Osteoblast (primary cell): ENCODE measurements at places on chromosomes 13 and 19.
A peak's percentile ranks its signal among the peaks of the same experiment; 100 is the strongest.

GRCh38 chr19:47610902-47611301 lies 2.0 kb downstream of the BICRA start:
- peak overlapping the region; percentile 99 for H3K4me3 ChIP-seq
- peak overlapping the region; percentile 69 for H3K27ac ChIP-seq
- no peak for DNase-seq
- H3K27me3 ChIP-seq: no peaks in the 10 kb centered on the region
- H3K36me3 ChIP-seq: peaks cover 4% of the 10 kb centered on the region

GRCh38 chr13:24505756-24506155 lies 6.8 kb downstream of the PARP4 start:
- peaks cover 26% of the 10 kb centered on the region for H3K4me1 ChIP-seq
- no peaks in the 10 kb centered on the region for H3K27me3 ChIP-seq
- peaks cover 17% of the 10 kb centered on the region for H3K36me3 ChIP-seq
- DNase-seq: no peak

DNA sequence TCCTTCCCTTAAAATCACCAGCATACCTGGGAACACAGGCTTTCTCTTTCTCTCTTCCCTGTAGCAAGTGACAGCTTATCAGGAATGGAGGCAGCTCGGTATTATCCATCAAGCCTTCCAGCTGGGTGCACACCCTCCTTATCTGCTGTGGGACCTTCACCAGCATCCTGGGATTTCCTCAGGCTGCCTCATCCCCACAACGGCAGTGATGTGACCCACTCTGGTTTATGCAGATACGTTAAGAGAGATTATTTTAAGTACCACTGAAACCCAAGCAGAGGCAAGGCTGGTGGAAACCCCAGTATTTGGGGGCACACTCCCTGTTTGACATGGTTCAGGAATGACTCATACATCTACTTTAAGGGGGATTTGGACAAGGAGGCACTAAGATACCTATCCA lies 192.1 kb downstream of the TM9SF2 start:
- H3K27ac ChIP-seq: no peak overlapping the region
- no peaks in the 10 kb centered on the region for H3K36me3 ChIP-seq
- no peak overlapping the region for H3K4me3 ChIP-seq
- DNase-seq: peak; percentile 53
- H3K27me3 ChIP-seq: peaks cover 15% of the 10 kb centered on the region

- peak overlapping the region; percentile 77 for H3K4me3 ChIP-seq
- no peak overlapping the region for H3K27ac ChIP-seq
- no peaks in the 10 kb centered on the region for H3K36me3 ChIP-seq
- DNase-seq: peak; percentile 87
- H3K4me1 ChIP-seq: peaks cover 3% of the 10 kb centered on the region
Measured at GRCh38 chr13:31846961-31847752, 107.8 kb downstream of the RXFP2 start.

GRCh38 chr13:71218960-71219359 lies 648.0 kb downstream of the DACH1 start:
- DNase-seq: no peak
- H3K27ac ChIP-seq: no peak overlapping the region
- H3K4me3 ChIP-seq: no peak overlapping the region

DNA sequence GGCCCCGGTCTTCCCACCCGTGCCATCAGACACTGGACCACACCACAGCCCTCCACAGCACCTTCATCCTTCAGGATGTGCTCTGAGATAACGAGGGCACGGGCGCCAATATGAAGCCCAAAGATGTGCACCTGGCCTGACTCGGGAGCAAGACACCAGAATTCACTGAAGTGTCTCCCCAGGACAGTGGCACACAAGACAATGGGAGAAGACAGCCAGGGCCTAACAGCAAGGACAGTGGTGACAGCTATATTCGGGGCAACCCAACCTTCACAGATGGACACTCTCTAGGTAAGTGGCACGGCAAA lies 7.2 kb downstream of the DDX39A start:
- H3K27me3 ChIP-seq: no peaks in the 10 kb centered on the region
- DNase-seq: no peak
- peaks cover 16% of the 10 kb centered on the region for H3K4me1 ChIP-seq

DNA sequence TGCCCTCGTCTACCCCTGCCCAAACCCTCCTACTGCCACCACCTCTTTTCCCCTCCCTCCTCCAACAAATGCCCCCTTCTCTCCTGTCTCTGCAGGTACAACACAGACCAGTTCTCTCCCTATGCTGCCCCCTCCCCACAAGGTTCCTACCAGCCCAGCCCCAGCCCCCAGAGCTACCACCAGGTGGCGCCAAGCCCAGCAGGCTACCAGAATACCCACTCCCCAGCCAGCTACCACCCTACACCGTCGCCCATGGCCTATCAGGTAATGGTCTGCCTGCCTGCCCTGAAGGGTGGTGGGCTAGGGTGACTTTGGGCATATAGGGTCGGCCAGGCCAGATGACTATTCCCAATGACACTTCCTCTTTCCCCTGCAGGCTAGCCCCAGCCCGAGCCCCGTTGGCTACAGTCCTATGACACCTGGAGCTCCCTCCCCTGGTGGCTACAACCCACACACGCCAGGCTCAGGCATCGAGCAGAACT lies 6.5 kb upstream of the TIMM50 start:
- no peaks in the 10 kb centered on the region for H3K27me3 ChIP-seq
- peaks cover 67% of the 10 kb centered on the region for H3K36me3 ChIP-seq
- no peak overlapping the region for H3K27ac ChIP-seq
- DNase-seq: peak; percentile 91
- no peaks in the 10 kb centered on the region for H3K4me1 ChIP-seq

DNA sequence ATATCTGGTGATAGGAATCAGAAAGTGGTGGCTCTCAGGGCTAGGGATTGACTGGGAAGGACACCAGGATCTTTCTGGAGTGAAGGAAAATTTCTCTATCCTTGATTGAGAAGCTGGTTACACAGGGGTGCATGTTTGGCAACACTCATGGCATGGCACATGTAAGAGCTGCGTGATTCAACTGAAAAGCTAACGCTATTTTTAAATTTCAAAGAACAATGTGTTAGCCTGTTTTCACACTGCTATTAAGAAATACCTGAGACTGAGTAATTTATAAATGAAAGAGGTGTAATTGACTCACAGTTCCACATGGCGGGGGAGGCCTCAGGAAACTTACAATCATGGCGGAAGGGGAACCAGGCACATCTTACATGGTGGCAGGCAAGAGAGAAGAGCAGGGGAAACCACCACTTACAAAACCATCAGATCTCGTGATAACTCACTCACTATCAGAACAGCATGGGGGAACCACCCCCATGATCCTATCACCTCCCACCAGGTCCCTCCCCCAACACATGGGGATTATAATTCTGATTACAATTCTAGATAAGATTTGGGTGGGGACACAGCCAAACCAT lies 7.4 kb downstream of the SIGLEC8 start:
- H3K27ac ChIP-seq: no peak overlapping the region
- no peak for DNase-seq
- H3K4me1 ChIP-seq: no peaks in the 10 kb centered on the region
- no peak overlapping the region for H3K4me3 ChIP-seq
- H3K27me3 ChIP-seq: no peaks in the 10 kb centered on the region

DNA sequence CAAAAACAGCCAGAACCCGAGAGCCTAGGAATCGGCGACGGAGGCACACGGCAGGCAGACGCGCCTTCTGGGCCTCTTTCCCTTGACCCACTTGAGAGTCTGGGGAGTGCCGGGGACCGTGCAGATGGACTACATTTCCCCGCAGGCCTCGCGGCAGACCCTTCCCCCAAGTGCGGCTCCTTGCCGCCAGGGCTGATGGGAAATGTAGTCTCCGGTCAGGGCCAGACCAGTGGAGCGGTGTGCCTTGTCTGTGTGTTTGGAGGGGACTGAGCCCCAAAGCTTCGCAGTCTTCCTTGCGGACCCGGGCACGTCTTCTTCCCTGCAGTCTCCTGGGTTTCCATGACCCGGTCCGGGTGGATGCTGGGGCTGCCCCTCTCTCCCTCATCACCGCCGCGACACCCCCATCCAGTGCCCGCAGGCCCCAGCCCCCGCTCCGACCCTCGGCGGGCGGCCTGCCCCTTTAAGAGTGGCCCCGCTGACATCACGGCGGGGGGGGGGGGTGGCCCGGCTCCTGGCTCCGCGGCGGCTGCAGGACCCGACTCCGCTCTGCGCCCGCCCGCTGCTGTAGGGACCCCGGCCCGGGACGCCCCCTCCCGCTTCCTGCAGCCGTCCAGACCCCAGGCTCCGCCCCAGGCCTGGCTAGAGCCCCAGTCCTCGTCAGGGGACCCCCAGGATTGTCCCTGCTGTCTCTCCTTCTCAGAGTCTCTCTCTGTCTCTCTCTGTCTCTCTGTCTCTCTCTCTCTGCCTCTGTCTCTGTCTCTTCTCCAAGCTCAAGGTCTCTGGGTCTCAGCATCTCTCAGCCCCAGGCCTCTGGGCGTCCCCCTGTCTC lies 758 bp upstream of the CACNG7 start:
- peak; percentile 95 for DNase-seq
- H3K27me3 ChIP-seq: peaks cover 55% of the 10 kb centered on the region
- H3K27ac ChIP-seq: no peak overlapping the region
- H3K4me1 ChIP-seq: no peaks in the 10 kb centered on the region
- H3K36me3 ChIP-seq: no peaks in the 10 kb centered on the region

DNA sequence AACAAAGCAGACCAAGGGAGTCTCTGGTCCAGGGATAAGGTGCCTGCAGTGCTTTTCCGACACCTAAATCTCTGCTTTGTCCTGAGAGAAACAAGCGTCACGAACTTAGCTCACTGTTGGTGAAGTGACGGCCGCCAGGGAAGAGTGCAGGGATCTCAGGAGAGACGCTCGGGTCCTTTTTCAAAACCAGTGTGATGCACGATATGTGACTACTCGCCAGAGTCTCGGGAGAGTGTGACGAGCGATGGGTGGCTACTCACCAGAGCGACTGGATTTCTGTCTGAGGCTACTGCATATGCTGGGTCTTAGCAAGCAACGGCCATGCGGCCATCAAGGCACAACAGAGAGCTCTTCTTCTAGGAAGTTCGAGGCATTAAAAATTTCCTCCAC lies 16.5 kb upstream of the CFAP97D2 start:
- H3K36me3 ChIP-seq: no peaks in the 10 kb centered on the region
- H3K4me3 ChIP-seq: peak overlapping the region; percentile 52
- H3K27me3 ChIP-seq: peaks cover 8% of the 10 kb centered on the region

GRCh38 chr13:66751691-66752090 lies 478.4 kb downstream of the PCDH9 start:
- no peaks in the 10 kb centered on the region for H3K27me3 ChIP-seq
- no peak overlapping the region for H3K27ac ChIP-seq
- H3K4me3 ChIP-seq: peak overlapping the region; percentile 6
- no peaks in the 10 kb centered on the region for H3K4me1 ChIP-seq
- H3K36me3 ChIP-seq: no peaks in the 10 kb centered on the region

- no peaks in the 10 kb centered on the region for H3K27me3 ChIP-seq
- H3K4me1 ChIP-seq: no peaks in the 10 kb centered on the region
- no peaks in the 10 kb centered on the region for H3K36me3 ChIP-seq
- H3K4me3 ChIP-seq: no peak overlapping the region
- no peak overlapping the region for H3K27ac ChIP-seq
Measured at GRCh38 chr13:53237696-53238095, 209.1 kb downstream of the OLFM4 start.

- H3K36me3 ChIP-seq: no peaks in the 10 kb centered on the region
- H3K27me3 ChIP-seq: peaks cover 13% of the 10 kb centered on the region
- DNase-seq: peak; percentile 77
- no peak overlapping the region for H3K4me3 ChIP-seq
- H3K4me1 ChIP-seq: no peaks in the 10 kb centered on the region
Measured at GRCh38 chr19:8204961-8205360, 4.2 kb upstream of the CERS4 start.

GRCh38 chr19:39193803-39194202 lies 3.0 kb upstream of the NCCRP1 start:
- peak; percentile 48 for DNase-seq
- peaks cover 46% of the 10 kb centered on the region for H3K27me3 ChIP-seq
- H3K4me3 ChIP-seq: no peak overlapping the region
- H3K4me1 ChIP-seq: no peaks in the 10 kb centered on the region
- H3K36me3 ChIP-seq: no peaks in the 10 kb centered on the region
- no peak overlapping the region for H3K27ac ChIP-seq

GRCh38 chr19:8611391-8611876 lies 919 bp upstream of the ADAMTS10 start:
- H3K4me1 ChIP-seq: peaks cover 28% of the 10 kb centered on the region
- H3K27ac ChIP-seq: no peak overlapping the region
- no peaks in the 10 kb centered on the region for H3K27me3 ChIP-seq
- no peak overlapping the region for H3K4me3 ChIP-seq
- H3K36me3 ChIP-seq: no peaks in the 10 kb centered on the region
- DNase-seq: peak; percentile 86

GRCh38 chr13:36910545-36910944 lies 9.5 kb downstream of the SMAD9 start:
- no peaks in the 10 kb centered on the region for H3K4me1 ChIP-seq
- no peak overlapping the region for H3K27ac ChIP-seq
- H3K27me3 ChIP-seq: no peaks in the 10 kb centered on the region
- no peak for DNase-seq
- no peaks in the 10 kb centered on the region for H3K36me3 ChIP-seq

- peaks cover 18% of the 10 kb centered on the region for H3K36me3 ChIP-seq
- no peak for DNase-seq
- no peak overlapping the region for H3K4me3 ChIP-seq
- no peaks in the 10 kb centered on the region for H3K27me3 ChIP-seq
- H3K27ac ChIP-seq: no peak overlapping the region
Measured at GRCh38 chr19:19817357-19817756, 4.2 kb downstream of the ZNF506 start.

DNA sequence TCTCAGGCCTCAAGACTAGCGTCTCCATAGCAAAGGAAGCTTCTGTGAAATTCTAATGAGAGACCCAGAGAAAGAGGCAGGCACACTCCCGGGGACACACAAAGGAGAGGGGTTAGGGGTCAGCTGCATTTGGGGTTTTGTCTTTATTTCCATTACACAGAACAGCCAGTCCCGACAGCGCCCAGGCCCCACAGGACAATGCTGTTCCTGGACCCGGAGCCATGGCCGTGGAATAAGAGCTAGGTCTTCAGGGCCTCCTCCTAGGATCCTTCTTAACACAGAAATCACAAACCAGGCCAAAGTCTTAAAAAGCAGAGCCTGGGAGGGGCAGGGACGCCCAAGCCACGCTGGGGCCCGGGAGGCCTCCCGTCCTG lies 22.8 kb downstream of the KCTD15 start:
- H3K27me3 ChIP-seq: no peaks in the 10 kb centered on the region
- H3K36me3 ChIP-seq: no peaks in the 10 kb centered on the region
- H3K4me1 ChIP-seq: peaks cover 9% of the 10 kb centered on the region
- no peak overlapping the region for H3K27ac ChIP-seq
- peak overlapping the region; percentile 55 for H3K4me3 ChIP-seq
- DNase-seq: no peak

DNA sequence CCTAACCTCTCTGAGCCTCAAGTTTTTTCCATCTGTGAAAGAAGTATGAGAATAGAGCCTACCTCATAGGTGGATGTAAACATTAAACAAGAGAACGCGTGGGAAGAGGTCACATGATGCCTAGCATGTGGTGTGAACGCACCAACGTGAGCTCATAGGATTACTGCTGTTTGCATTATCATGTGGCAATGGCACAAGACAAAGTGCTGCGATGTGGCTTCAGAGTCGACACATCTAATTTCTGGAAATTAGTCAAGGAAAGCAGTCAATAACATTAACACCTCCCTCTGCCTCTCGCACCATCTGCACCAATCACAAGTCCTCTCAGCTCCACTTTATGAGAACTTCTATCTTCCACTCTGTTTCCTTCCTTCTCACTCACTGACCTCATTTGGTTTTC lies 489.7 kb downstream of the COG6 start:
- no peak overlapping the region for H3K4me3 ChIP-seq
- no peaks in the 10 kb centered on the region for H3K27me3 ChIP-seq
- no peaks in the 10 kb centered on the region for H3K36me3 ChIP-seq
